GM13977 (cell line): ENCODE measurements at places on chromosomes 2 and 18.

GRCh38 chr2:207291625-207292252 is 126.0 kb upstream of the KLF7 start:
- no peak for DNase-seq

GRCh38 chr2:24824071-24824588 is 30.9 kb downstream of the CENPO start:
- no peak for DNase-seq

DNA sequence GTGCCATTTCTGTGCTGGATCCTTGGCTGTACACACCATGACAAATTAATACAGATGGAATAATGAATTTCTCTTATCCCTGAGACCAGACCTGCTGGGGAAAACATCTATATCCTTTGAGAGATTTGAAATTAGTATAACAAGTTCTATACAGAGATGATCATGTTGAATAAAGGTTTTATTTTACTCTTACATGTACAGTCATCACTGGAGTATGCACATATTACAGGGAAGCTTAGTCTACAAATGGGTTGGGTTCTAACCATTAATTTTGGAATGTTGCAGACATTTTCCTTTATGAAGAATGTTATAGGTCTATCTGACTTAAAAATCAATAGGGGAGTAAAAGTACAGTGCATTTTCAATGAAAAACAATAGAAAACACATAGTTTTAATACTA is 29.9 kb upstream of the MMADHC start:
- DNase-seq, result no peak

- DNase-seq, result no peak
Measured at GRCh38 chr18:49847524-49847923, 34.2 kb upstream of the ACAA2 start.

DNA sequence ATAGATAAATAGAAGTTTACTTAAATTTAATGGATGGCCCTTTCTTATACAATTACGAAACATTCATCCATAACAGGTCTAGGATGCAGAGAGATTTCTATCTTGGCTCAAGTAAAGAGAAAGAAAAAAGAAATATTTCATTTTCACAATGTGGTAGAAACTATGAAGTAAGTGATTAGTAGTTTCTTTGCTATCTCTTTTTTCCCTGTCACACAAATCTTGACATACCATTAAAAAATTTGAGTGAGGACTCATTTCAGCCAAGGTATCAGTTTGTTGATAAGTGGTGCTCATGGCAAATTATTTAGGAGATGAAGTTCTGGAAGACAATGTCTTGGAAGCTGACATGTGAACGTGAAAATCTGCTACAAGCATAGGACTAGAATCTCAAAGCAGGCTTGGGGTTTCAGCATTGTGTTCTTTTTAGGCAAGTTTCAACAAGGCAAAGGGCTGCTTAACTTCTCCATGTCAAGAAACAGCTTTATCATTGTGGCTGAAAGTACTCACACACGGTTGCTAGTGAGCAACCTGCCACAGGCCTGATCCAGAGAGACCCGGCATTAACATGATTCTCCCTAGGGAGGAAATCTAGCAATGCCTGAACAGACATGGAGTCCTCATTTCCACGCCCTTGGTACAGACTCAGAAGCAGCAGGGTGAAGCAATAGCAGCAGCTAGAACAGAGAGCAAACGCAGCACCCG is 414.6 kb downstream of the DLGAP1 start:
- no peak for DNase-seq

GRCh38 chr2:47250586-47251403 is 95.7 kb upstream of the STPG4 start:
- DNase-seq, result no peak

DNA sequence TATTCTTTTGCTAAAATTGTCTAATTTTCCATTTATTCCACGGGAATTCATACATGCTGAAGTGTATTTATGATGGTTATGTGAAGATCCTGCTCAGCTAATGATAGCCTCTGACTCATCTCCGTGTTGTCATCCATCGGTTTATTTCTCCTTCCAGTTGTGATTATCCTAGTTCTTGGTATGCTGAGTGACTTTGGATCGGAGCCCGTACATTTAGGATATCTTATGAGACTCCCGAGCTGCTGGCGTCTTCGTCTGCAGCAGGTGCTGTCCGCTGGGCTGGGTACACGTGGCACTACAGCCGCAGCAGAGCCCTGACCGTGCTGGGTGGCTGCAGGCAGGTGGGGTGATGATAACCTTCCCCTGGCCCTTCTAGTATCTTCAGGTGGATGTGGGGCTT is 40.1 kb upstream of the GALR1 start:
- no peak for DNase-seq
